Activated CD4-positive, alpha-beta T cell treated with anti-CD3 and anti-CD28 coated beads, Interleukin-2, amount 50 U/mL, for 48 hours (primary cell): ENCODE measurements at places on chromosomes 12 and 14.

DNA sequence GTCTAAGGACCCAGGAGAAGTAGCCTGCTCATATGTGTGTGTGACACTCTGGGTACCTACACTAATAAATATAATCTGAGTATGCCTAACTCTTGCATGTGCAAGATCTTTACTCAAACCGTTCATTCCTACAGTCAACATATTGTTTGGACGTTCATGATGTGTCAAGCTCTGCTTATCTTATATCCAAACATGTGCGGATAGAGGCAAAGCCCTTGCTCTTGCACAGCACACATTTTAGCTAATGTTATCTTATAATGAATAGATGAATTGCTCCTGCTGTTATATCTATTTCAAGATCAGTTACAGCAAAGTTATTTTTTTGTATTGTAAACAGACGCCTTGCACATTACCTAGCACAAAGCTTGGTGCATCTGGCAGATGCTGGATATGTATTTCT is 228.4 kb upstream of the FLRT2 start:
- DNase-seq, result no peak

GRCh38 chr14:49396801-49397200 is 189.4 kb downstream of the RPS29 start:
- no peak for DNase-seq

DNA sequence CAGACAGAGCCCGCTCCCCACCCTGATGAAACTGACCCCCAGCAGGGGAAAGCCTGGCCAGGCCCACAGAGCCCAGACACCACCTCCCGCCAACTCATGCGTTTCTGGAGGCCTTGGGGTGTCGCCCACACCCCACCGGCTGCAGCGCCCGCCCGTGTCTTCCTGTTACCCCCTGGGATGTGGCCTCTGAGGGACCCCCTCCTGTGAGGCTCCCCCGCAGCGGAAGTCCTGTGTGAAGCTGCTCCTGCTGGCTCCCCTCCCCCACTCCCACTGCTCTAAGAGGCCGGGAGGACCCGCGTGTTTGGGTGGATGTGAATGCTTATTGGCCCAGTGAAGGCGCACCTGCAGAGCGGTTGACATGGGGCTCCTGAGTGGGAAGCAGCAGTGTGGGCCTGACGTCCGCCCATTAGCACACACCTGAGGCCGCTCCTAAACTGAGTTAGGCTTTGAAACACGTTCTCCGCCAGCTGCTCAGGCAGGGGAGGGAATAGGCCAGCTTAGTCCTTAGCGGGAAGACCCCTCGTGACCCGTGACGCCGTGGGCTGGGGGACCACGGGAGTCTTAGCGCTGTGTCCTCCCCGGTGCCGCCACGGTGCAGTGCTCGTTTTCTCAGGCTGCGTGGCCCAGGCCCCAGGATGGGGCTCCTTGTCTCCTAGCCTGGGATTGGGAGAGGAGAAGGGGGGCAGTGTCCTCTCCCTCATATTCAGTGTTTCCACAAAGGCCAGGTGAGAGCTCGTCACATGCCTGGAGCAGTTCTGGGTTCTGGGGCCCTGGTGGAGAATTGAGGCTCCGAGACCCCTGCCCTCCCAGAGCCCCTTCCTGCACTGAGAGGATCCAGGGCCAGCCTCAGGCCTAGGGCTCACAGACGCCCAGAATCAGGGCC is 323.4 kb upstream of the SFSWAP start:
- DNase-seq, result no peak

- DNase-seq, result no peak
Observed at GRCh38 chr12:63918800-63919300, 74.3 kb downstream of the SRGAP1 start.

DNA sequence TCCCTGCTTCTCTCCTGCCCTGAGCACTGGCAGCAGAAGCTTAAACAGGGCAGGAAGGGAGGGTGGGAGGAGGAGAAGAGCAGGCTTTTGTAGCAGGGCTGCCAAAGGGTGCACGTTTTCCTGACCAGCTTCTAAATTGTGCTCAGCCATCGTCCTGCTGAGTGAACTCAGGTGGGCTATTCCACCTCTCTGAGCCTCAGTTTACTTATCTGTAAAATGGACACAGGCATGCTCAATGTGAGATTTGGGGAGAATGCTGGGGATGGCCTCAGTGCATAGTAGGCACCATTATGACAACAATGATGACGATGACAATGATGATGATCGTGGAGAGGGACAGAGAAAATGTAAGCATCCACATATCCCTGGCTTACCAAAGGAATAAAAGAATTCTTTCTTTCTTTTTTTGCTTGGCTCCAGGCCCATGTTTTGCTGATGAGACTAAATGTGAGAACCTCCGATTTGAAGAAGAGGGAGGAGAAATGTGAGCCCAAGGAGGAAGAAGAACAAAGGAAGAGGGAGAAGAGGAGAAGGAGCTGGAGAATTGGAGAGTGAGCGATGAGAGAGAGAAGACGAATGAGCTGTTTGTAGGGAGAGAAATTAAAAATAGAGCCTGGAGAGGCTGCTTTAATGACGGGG is 105.5 kb upstream of the MYL2 start:
- no peak for DNase-seq

DNA sequence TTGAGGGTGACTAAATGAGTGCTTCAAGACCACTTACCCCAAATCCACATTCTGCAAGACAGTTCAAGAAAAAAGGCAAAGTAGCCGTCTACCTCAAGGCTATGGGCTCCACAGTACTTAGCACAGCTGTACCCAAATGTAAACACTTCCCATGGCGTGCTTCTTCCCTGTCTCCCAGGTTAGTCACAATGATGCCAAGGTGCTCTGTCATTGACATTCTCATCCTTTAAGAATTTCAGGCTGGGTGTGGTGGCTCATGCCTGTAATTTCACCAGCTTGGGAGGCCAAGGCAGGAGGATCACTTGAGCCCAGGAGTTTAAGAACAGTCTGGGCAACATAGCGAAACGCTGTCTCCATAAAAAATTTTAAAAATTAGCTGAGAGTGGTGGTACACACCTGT is 51.2 kb upstream of the CERS5 start:
- DNase-seq, result no peak

DNA sequence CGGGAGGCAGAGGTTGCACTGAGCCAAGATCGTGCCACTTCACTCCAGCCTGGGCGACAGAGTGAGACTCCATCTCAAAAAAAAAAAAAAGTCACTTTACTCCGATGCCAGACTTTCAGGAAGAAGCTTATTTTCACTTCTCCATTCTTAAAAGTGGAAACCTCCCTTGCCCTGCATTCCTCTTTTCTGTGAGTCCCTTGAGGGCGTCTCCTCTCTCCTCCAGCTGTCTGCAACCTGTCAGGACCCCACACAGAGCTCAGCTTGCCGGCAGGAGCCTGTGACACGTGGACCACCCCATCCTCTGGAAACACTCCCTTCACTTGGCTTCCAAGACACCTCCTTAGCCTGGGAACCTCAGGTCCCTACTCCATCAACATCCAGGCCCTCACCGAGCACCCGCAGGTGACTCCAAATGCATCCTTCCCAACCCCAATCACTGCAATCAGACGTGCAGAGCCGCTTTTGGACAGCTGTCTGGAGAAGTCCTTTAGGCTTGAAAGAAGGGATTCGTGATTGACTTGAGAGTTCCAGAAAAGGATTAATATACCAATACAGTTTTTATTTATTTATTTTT is 34.3 kb downstream of the SLC15A4 start:
- no peak for DNase-seq

GRCh38 chr12:113292091-113292490 is 42.8 kb downstream of the SLC8B1 start:
- no peak for DNase-seq

- DNase-seq, result no peak
Observed at GRCh38 chr12:130161261-130162243, 712 bp upstream of the FZD10 start.

GRCh38 chr12:67525617-67525884 is 123.0 kb upstream of the DYRK2 start:
- DNase-seq, result no peak

GRCh38 chr14:25350021-25350420 is 300.1 kb upstream of the STXBP6 start:
- DNase-seq, result no peak

DNA sequence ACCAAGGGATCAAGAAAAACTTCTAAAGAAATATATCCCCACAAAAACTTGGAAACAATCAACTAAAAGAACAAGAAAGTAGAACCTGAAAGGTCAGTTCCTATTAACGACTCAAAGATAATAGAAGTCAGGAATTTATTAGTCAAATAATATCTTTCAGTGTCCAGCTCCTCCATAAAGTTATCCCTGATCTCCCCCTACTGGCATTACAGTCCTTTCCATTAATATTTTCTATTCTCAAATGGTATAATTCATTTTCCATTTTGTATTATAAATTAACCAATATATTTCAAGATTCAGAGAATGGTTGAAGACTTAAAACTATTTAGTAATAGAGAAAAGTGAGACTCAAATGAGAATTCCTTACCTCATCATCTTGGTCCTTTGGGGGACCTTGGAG is 11.6 kb upstream of the SUPT16H start:
- DNase-seq, result no peak

GRCh38 chr14:22657861-22658260 is 13.7 kb upstream of the OR6J1 start:
- DNase-seq, result no peak

GRCh38 chr12:46509135-46509534 is 136.6 kb upstream of the SLC38A2 start:
- DNase-seq, result no peak

DNA sequence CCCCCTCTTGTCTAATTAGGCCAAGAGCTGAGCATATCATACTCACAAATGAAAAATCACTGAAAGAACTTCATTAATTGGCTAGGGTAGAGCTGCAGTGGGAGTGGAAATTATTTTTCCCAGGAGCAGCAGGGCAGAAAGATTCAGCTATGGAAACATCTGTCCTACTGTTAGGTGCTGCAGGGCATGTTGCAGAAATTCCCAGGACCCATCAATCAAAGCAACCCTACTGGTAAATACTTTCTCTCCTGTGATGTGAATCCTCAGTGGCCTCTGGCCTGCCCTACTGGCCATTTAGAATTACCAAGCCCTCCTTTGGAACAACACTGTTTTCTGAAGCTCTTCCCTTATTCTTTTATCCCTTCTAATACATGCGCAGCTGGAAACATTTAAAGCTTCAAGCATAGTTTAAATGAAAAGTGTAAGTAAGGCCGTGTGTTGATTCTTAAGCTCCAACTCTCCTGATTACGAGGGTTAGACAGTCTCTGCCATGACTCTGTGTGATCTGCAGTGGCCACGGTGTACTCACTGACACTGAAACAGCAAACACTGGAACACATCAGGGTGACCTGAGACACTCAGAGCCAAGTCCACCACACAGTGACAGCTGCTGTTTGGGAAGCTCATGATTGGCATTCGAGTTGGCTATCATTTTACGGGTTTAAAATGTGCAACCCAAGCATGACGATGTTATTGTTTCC is 62.6 kb upstream of the TMCC3 start:
- no peak for DNase-seq

DNA sequence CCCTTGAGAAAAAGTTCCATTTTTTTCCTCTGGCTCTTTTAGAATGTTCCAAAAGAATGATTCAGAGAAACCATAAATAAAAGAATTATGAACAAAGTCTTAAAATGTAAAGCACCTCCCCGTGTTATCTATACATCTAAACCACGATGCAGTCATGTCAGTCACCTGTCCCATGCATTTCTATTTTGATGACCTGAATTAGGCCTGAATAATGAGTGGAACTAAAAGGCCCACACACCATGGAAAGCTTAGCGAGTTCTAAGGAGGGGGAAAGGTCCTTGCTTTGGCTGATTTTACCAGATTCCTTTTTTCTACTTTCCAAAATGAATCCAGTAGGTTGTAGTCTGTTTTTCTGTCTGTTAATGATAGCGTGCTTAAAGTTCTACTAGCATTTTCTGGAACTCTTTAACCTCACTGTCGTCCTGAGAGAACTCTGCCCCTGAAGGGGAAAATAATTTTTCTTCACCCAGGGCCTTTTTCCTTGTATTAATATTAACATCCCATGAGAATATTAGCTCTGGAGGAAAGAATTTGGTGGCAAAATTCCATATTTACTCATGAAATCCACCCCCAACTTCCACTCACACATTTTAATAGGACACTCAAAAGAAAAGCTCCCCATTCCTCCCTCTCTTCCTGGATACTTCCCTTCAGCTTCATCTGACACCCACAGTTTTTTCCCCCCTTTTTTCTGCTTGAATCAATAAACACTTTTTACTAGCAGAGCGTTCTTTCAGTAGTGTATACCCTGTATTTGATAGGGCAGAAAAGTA is 266.3 kb upstream of the DIO2 start:
- no peak for DNase-seq

- DNase-seq, result no peak
Observed at GRCh38 chr12:66960704-66961690, 282.1 kb upstream of the GRIP1 start.

DNA sequence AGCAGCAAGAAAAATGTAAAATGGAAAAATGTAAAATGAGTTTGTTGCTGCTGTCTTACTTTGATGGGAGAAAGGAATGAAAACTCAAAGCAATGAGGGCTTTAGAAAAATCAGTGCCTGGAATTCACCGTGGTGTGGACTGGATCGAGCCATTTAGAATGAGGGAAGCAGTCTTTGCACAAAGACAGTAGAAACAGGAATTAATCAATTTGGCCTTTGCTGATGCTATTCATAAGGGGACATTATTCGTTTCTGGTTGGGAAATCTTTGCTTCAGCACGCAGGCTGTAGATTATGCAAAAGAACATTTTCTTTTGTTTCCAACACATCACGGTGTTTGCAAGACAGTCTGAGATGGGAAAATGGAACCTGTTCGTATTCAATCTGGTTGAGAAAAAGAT is 6.9 kb upstream of the TUNAR start:
- no peak for DNase-seq
